NT2/D1 (cell line): ENCODE measurements at places on chromosomes 7 and 10.

DNA sequence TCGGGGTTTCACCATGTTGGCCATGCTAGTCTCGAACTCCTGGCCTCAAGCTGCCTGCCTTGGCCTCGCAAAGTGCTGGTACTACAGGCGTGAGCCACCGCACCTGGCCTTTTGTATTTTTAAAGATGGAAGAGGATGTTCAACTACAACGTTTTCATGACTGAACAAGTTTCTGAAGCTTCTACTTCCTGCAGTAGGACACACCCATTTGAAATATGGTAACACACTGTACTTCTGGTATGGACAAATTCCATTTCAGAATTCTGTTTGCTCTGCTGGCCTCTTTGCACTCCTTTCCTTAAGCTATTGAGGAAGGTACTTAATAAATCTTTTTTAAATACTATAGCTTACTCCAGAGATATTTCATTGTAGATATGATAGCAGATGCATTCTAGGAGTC is 10.9 kb upstream of the CDK1 start:
- no peak for DNase-seq

DNA sequence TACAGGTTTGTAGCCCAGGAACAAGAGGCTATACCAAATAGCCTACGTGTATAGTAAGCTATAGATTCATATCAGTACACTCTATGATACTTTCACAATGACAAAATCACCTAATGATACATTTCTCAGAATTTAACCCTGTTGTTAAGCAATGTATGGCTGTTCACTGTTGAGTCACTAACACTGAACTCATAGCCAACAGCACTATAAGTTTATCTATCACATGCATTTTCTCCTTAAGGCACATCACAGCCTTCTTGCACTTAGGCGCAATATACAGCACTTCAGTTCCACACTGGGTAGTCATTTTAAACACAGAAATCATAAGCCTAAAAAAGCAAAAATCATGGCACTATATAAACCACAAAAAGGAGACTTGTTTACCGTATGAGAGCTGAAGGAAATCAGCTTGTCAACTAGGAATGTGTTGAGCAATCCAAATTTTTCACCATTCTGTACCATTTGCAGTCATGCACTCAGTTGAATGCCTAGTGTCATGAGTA is 45.6 kb downstream of the ZNF438 start:
- no peak for DNase-seq

DNA sequence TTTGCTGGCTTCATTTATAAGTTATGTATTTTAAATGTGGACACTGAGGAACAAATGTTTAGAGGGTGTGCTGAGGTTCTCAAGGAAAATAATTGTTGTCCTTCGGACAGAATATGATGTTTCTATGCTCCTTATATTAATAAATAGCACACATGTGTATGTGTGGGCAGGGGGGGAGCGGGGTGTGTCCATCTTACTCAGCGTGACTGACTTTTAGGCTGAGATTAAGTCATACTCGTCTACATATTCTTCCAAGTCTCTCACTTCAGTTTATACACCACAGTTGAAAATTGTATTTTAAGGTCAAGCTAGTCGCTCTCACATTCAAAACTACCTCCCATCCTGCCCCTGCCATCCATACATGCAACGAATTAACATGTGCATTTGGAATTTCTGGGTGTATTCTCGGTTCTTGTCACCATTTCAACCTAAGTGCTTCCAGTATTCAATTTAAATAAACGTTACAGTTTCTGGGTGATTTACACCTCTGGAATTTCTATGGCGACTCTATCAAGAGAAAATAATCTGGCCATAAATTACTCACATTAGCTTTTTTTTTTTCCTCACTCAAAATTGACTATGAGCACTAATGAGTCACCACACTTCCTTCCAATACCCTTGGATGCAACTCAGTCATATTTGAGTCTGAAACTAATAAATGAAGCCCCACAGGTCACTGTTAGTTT is 3.3 kb downstream of the PCDH15 start:
- DNase-seq: no peak

DNA sequence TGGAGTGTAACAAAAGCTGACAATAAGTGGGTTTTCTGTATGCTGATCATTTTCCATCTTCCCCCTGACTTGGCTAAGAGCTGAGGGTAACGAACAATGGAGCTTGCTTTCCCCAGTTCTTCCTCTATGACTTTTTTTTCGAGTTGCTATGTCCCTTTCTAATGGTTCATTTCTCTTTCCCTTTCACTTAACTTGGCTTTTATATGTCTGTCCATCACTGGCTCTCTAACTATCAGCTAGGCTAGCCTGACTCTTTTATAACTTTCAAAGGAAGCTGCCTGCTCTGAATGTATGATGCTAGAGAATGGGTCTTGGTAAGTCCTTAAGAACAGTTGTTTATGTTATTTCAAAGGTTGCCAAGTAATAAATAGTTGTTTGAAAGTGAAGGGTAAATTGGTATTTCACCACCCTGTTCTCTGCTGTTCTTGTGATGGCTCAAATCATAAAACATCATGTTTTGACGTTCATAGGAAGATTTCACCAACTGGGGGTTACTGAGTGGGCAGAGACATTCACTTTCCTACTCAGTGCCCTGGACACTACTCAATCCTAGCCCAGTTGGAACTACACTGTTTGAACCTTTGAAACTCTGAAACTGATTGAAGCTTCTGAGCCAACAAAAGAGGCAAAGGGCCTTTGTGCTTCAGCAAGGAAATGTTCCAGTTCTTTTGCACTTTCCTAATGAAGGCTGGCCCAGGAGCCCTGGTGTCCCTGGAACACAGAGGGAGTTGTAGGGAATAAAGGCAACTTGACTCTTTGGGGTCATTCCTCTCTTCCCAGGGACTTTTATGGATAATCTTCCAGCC is 85.4 kb upstream of the PHYHIPL start:
- DNase-seq: no peak

DNA sequence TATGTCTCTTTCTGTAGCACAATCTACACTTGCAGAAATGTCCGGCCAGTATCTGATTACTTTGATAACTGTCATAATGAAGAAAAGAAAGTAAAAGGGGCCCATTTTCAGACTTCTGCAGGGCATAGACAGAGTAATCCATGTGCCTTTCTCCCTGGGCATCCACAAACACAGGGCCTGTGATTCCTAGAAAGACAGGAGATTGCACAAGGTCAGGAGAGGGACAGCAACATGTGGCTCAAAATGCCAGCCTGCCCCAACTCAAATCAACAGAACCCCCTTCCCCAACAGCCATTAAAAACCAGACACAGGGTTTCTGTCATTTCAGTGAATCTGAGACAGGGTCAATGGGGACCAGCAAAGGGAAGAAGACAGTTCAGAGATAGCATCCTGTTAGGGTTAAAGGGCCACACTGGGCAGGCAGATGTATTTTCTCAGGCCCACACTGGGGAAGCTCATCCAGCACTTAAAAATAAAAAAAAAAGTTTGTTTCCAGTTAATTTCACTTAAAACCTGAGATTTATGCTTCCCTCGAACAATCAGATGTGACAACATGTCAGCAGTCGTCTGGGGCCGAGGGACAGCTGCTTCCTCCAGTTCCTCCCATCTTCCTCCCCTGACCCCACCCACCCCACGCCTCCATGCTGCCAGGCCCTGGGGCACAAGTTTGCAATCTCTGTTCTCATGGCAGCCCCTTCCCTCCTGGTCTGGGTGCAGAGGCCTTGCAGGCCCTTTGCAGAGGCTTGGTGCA is 30.7 kb upstream of the ACSL5 start:
- DNase-seq: no peak

GRCh38 chr7:120832803-120833202 is 25.1 kb downstream of the TSPAN12 start:
- no peak for DNase-seq

DNA sequence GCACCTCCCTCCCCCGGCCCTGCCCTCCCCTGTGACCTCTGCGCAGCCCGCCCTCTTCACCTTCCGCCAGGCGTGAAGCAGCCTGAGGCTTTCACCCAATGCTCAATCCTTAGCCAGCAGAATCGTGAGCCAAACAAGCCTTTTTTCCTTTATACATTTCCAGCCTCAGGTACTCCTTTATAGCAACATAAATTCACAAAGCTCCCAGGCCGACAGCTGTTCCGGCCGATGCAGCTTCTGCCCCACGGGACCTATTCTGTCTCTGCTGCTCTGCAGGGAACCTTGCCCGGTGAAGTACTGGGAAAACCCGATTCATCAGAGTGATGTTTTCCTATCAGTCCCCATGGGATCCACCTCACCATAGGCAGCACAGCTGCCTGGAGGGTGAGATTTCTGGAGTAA is 87.4 kb downstream of the CHST15 start:
- DNase-seq: no peak

- DNase-seq: no peak
Observed at GRCh38 chr7:75885036-75885435, 6.2 kb downstream of the RHBDD2 start.
